Epithelial cell of proximal tubule (primary cell): ENCODE measurements at places on chromosomes 12 and 14.
A peak's percentile ranks its signal among the peaks of the same experiment; 100 is the strongest.

DNA sequence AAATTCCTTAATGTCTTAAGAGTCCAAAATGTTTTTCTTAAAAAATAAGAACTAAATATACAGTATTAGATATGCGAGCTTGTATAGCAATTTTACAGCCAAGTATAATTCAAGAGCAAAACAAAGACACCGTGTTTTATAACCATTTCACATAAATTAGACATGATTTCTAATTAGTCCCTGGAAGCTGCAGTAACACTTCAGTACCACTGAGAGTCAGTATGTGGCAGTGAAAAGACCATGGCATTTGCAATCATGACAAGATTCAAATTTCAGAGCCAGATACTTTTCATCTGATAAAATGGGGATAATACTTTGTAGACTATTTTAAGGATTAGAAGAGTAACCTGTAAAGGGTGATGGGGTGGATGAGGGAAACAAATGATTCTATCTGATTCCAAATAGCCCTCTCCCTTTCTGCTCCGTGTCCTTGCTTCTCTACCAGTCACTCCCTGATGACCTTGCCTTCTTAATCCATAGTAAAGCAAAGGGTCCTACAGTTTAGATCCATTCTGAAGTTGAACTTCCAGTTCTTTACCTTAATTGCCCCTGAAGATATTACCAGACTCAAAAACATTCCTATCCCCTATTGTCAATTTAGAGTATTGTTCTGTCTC is 145.4 kb upstream of the ABCD2 start:
- peak; percentile 6 for DNase-seq

- DNase-seq = no peak
Measured at GRCh38 chr12:2391740-2392331, 339.0 kb downstream of the CACNA1C start.

GRCh38 chr14:78985668-78986381 is 815.7 kb downstream of the NRXN3 start:
- DNase-seq = no peak

GRCh38 chr14:70567791-70568190 is 32.7 kb downstream of the MED6 start:
- DNase-seq = peak; percentile 12

GRCh38 chr12:52086366-52086765 is 6.9 kb downstream of the SMIM41 start:
- no peak for DNase-seq

GRCh38 chr12:132327336-132328171 is 1.8 kb downstream of the GALNT9 start:
- DNase-seq = peak; percentile 73

- DNase-seq = no peak
Measured at GRCh38 chr12:92539976-92540781, 162.6 kb upstream of the PLEKHG7 start.
